NK-92 treated with Interleukin-12 subunit alpha and Interleukin-12 subunit beta, amount 100 ng/mL, for 24 hours (cell line): ENCODE measurements at places on chromosomes 1 and 21.

DNA sequence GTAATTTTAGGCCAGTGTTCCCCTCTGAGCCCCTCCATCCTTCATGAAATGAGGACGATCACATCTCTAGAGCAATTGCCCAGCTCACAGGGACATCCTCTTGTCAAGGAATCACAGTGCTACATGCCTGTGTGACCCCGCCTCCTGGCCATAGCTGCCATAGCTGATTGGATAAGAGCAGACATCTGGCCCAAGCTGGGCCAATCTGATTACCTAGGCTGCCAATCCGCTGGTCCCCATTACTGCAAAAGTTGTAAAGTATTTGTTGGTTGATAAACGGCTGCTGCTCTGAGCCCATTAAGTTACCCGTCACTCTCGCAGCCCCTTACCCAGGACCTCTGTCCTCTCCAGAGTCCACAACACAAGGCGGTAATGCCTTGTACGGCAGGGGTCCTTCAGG, 8.3 kb downstream of the NT5C1A start:
- no peak for DNase-seq

DNA sequence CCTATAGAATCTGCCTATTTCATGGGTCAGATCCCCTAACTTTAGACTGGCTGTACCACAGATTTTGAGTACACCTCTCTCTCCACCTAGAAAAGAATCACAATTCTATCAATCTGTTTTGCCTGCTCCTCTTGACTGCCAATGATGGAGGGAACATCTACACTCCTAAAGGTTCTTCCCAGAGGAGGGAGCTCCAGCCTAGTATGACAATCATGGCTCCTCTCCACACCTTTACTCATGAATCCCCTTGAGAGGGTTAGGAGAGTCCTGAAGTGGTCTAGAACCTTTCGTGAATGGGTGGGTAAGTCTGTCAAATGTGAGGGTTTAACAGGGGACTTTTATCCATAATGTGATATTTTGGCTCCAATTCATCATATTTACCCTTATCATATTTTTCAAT, 48.0 kb downstream of the DNAI4 start:
- no peak for DNase-seq

- DNase-seq, result no peak
Measured at GRCh38 chr1:236868625-236869467, 73.8 kb downstream of the MTR start.

DNA sequence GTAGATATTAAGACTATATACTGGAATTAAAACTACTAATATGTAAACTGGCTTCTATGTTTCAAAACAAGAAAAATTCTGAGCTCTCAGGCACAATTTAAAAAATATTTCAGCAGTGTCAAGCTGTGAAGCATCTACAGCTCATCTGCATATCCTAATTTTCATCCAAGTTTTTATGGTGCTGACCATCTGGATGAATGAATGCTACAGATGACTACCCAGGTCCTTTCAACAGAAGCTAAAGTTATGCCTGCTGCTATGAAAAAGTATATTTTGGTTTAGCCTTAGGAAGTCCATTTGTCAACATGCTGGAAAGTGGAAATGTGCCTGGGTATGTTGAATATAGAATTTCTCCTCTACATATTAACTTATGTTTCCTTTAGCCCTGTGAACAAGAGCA, 206.9 kb downstream of the NEGR1 start:
- DNase-seq, result no peak
